Brain (organoid and tissue), 16 donors: ENCODE measurements at places on chromosomes 1 and 21. TPM values are rescaled to one million over a fixed set of nuclear protein-coding genes. Genes with fewer than 3 reads are reported as not detected.

The RIPPLY3 gene
- 68.7 TPM for polyA plus RNA-seq

The CELA3B gene
- not detected for polyA plus RNA-seq

The TEKT2 gene
- polyA plus RNA-seq = 12.0 TPM

The CPTP gene
- 28.2 TPM for polyA plus RNA-seq

The LIPI gene
- not detected for polyA plus RNA-seq

The HUNK gene
- polyA plus RNA-seq = 10.6 TPM

DNA sequence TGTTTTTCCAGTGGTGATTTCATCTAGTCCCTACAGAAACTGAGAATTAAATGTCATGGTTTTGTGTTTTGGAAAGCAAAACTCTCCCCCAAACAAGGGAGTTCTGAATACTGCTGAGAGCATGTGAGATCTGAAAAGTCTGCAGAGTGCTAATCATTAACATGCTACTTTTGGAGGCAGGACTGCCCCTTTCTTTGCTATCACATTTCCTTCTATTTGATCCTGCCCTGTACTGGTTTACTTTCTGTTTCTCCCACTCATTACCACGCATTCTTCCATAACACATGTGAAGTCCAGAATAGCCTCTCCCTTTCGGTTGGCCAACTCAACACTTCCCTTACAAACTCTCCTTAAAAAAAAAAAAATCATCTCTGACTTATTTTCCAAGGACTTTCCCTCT, 63.6 kb downstream of the GADD45A start:
- DNase-seq = no peak

- peak; percentile 72 for DNase-seq
Observed at GRCh38 chr1:11802973-11803885, 2.5 kb downstream of the MTHFR start.

DNA sequence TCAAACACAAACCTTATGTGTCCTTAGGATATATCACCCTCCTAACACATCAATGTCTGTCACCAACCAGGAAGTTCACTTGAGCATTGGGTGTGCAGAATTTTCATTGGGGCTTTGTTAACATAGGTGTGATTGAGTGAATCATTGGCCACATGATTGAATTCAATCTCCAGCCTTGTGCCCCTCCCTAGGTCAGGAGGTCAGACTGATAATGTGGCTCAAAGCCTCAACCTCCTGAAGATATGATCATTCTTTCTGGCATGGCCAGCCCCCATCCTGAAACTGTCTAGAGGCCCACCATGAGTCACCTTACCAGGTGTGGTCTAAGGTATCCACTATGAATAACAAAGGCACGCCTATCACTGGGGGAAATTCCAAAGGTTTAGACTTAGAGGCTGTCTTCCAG, 90.1 kb downstream of the PKN2 start:
- DNase-seq = no peak

GRCh38 chr1:244454412-244454811, 2.7 kb upstream of the ADSS2 start:
- no peak for DNase-seq

GRCh38 chr1:47870480-47870879, 126.7 kb downstream of the TRABD2B start:
- no peak for DNase-seq

GRCh38 chr1:160625725-160626498, 20.9 kb downstream of the SLAMF1 start:
- DNase-seq = no peak

DNA sequence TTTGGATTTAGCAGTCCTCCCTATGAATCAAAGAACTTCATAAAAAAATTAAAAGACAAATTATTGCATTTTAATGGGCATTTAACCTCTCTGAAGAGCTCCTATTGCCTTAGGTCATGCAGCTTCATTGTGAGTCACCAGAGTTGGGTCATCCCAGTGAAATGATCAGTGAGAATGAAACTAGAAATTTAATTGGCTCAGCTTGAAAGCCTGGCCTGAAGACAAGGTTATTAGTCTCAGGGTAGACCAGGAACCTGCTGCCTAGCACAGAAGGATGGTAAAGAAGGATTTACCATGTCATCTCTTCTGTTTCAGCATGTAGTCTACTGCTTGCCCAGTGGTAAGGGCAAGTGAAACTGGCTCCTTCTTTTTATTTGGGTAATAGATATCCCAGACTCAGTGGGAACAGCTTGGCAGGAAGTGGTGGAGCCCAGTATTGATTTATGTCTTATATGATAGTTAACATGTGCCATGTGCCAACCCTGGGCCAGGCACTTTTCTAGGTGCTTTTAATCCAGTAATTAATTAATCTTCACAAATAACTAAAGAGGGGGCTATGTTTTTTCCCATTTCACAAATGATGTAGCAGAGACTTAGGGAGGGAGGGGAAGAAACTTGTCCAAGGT, 23.6 kb downstream of the LAMC2 start:
- DNase-seq = no peak
